Mesendoderm (in vitro differentiated cells): ENCODE measurements at places on chromosomes 1 and 21.

- no peak for DNase-seq
Measured at GRCh38 chr1:160608057-160608456, 28.8 kb upstream of the CD84 start.

- DNase-seq = no peak
Measured at GRCh38 chr1:183595537-183595936, 5.3 kb upstream of the NCF2 start.

DNA sequence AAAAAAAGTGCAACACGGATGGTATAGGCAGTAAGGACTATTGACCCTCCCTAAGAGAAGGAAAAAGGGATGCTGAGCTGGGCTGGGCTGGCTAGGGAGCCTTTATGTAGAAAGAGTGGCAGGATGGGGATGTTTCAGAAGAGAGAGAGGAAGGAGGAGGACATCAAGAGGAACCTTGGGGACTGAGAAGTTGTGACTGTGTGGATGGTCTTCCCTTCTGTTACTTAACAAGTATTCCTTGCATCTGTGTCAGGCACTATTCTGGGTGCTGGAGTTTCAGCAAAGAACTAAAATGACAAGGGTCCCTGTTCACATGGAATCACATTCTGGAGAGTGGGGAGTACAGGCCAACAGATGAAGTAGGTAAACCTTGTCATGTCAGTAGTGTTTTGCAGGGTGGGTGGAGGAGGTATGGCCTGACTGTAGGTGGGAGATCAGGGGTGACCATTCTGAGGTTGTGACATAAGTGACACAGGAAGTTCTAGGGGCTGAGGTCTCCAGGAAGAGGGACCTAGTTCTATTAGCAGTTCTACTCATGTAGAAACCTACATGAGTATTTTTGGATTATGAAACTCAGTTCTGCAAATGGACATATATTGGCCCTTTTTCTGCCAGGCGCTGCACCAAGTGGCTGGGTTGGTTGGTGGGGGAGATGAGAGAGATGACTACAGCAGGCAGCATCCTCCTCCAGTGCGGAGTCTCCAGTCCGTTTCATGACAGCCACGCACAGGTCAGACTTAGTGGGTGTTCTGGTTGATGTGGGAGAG lies 53.8 kb downstream of the PRDM2 start:
- no peak for DNase-seq

- no peak for DNase-seq
Measured at GRCh38 chr1:183630748-183631147, 4.8 kb downstream of the ARPC5 start.

DNA sequence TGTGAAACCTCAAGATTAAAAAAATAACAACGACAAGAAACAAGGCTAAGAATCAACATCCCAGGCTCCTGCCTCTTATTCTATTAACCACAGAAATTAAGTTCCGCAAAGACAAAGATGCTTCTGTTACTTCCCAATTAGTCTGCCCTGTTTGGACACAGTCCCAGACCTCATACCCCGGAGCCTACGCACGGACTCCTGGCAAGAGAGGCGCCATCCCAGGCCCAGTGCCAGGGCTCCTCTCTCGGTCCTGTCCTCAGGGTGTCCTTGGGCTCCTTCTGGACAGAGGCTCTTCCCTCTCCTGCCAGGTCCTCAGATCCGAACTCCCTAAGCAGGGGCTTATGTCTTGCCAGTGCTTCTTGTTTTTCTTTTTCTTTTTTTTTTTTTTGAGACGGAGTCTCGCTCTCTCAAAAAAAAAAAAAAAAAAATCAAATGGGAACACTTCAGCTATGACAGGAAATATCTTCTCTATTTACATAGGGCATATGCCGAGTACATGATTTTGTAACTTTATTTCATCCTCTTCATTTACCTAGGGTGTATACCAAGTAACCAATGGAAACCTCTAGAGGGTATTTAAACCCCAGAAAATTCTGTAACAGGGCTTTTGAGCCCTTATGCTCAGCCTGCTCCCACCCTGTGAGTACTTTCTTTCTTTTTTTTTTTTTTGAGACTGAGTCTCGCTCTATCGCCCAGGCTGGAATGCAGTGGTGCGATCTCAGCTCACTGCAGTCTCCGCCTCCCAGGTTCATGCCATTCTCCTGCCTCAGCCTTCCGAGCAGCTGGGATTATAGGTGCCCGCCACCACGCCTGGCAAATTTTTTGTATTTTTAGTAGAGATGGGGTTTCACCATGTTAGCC lies 11.7 kb upstream of the ENO1 start:
- no peak for DNase-seq

- DNase-seq = no peak
Measured at GRCh38 chr1:16009678-16010077, 5.6 kb downstream of the SRARP start.

- no peak for DNase-seq
Measured at GRCh38 chr1:244349103-244349531, 102.6 kb downstream of the ADSS2 start.
